Stimulated activated CD8-positive, alpha-beta memory T cell treated with anti-CD3 and anti-CD28 coated beads, Interleukin-12 subunit alpha, Interleukin-12 subunit beta, amount 100 ng/mL, for 4 hours (primary cell): ENCODE measurements at places on chromosomes 4 and X.

GRCh38 chr4:40842318-40842717, 92.6 kb downstream of the NSUN7 start:
- no peak for DNase-seq

GRCh38 chr4:138696771-138697170, 318.8 kb upstream of the NOCT start:
- no peak for DNase-seq

GRCh38 chrX:31039327-31039711, 32.5 kb downstream of the FTHL17 start:
- no peak for DNase-seq

DNA sequence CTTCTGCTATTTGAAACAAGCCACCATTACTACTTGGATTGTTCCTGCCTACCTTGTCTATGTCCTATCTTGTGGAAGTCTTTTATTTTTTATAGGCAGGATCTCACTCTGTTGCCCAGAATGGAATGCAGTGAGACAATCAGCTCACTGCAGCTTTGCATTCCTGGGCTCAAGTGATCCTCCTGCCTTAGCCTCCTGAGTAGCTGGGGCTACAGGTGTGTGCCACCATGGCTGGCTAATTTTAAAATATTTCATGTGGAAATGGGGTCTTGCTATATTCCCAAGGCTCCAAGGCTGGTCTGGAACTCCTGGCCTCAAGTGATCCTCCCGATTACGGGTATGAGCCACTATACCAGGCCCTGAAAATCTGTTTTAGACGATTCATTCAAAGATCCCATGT, 7.6 kb downstream of the RPS3A start:
- no peak for DNase-seq

- DNase-seq, result no peak
Measured at GRCh38 chr4:169283114-169283509, 12.4 kb upstream of the SH3RF1 start.

DNA sequence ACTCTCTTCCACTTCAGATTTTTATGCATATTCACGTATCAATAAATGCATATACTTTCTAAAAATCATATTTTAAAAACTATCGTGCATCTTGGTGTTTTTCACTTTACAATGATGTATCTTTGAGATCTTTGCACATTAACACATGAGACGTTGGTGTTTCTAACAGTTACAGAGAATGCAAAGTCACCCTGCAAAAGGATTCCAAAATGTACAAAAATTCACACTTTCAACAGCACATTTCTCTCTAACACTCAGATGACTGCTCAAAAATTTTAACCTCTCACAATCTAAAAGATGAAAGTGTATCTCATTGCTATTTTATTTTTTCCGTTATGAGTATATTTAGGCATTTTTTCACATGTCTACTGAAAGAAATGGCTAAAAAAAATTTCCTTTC, 38.9 kb downstream of the ELOVL6 start:
- no peak for DNase-seq

- no peak for DNase-seq
Measured at GRCh38 chr4:71553605-71554004, 214.8 kb downstream of the SLC4A4 start.

GRCh38 chr4:95129821-95130311, 372.1 kb downstream of the BMPR1B start:
- DNase-seq, result no peak

- DNase-seq, result no peak
Measured at GRCh38 chr4:38896940-38897339, 29.3 kb downstream of the FAM114A1 start.

- DNase-seq, result no peak
Measured at GRCh38 chrX:11472381-11472780, 179.2 kb downstream of the AMELX start.

- no peak for DNase-seq
Measured at GRCh38 chrX:107324493-107325310, 118.3 kb downstream of the DNAAF6 start.

DNA sequence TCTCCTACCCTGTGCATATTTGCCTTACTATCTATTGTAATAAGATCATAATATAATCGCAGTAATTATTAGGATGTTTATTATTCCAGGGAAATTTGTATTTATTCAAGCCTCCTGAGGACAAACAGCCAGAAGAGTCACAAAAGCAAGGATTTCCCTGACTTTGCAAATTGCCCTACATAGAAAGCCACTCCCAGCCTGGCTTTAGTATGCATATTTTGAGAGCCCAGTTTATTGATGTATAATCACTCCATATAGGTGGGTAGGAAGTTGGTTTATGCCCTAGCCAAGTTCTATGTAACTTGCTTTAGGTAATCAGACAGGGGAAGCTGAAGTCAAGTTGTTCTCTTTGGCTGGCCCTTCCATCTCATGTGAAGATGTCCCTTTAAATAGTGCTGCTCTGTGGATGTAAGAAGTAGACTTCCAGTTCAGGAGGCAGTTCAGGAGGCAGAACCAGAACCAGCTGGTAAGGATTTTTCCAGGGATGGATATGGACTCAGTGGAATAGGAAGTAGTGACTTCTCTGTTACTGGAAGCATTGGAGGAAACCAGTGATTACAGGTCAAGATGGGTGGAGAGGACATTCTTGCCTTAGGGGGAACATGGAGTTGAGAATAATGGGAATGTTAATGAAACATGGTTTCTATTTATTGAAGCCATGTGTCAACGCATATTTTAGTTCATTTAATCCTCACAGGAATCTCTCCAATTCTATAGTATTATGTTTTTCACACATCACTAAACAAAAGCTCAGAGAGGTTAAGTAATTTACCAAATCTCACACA, 70.5 kb upstream of the KIT start:
- DNase-seq, result no peak

- no peak for DNase-seq
Measured at GRCh38 chr4:182142176-182143085, 100.8 kb upstream of the TENM3 start.

DNA sequence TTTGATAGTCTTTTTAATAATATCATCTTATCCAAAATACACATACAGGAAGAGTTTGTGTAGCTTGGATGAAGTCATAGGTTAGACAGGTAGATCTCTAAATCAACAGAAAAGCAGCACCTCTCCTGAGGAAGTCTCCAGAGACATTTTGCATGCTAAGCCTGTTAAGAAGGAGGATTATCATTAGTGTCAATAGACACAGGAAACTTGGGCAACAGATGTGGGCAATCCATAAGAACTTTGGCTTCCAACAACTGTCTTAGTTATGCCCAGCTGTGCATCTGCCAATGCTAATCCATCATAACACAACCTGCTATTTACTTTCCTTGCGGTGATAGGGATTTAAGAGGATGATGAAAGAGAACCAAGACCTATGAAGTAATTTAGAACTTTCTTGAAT, 1052.6 kb downstream of the RPA4 start:
- no peak for DNase-seq

- DNase-seq, result no peak
Measured at GRCh38 chr4:94472056-94472826, 20.5 kb downstream of the PDLIM5 start.

DNA sequence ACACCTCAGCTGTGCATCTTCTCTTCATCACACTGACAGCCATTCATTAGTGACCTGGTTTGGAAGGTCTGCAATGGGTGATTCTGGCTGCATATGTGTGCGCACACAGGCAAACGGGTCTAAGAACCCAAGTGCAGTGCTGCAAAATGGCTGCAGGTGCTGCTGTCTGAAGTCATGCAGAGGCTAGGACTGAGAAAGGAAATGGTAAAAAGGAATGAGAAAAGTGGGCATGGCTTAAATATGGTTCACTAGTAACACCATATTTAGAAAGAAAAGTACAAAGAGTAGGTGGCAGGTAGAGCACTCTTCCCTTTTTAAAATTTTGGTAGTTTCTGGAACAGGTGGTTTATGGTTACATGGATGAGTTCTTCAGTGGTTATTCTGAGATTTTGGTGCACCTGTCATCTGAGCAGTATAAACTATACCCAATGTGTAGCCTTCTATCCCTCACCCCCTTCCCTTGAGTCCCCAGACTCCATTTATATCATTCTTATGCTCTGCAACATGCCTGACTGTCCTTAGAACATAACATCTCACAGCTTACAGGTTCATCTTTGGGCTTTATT, 78.4 kb downstream of the CCNG2 start:
- no peak for DNase-seq

- no peak for DNase-seq
Measured at GRCh38 chrX:32798990-32799389, 412.4 kb downstream of the DMD start.

- no peak for DNase-seq
Measured at GRCh38 chr4:72357908-72358307, 211.1 kb downstream of the ADAMTS3 start.

- DNase-seq, result no peak
Measured at GRCh38 chr4:47538111-47538824, 53.2 kb downstream of the ATP10D start.
